Small intestine (tissue), 16 donors: ENCODE measurements at places on chromosomes 16 and 17. TPM values are rescaled to one million over a fixed set of nuclear protein-coding genes. Genes with fewer than 3 reads are reported as not detected.
A peak's percentile ranks its signal among the peaks of the same experiment; 100 is the strongest.

Gene SCGB1C2
- not detected for polyA plus RNA-seq

Gene KRT9
- 0.15 TPM for polyA plus RNA-seq

Gene SUPT4H1
- 70.3 TPM for polyA plus RNA-seq

Gene CFDP1
- 337 TPM for polyA plus RNA-seq

Gene JMJD8
- 23.2 TPM for polyA plus RNA-seq

Gene ZNF19
- 1.3 TPM for polyA plus RNA-seq

DNA sequence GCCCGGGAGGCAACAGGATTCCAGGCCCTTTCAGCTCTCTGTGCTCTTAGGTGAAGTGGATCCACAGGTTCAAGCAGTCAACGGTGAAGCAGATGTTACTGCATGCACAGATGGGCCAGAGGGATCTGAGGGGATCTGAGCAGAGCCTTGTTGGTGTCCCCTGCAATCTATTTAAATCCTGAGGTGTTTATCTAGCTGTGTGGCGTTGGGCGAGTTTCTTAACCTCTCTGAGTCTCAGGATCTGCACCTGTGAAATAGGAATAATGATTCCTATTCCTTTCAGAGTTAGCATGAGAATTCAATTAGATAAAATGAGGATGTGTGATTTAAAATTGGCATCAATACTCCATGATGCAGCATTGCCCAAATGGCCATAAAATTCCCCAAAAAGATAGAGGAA lies 237.3 kb upstream of the CDH5 start:
- no peaks in the 10 kb centered on the region for H3K4me1 ChIP-seq
- no peak overlapping the region for H3K4me3 ChIP-seq
- no peaks in the 10 kb centered on the region for H3K36me3 ChIP-seq
- no peak for DNase-seq
- no peak overlapping the region for H3K27ac ChIP-seq

DNA sequence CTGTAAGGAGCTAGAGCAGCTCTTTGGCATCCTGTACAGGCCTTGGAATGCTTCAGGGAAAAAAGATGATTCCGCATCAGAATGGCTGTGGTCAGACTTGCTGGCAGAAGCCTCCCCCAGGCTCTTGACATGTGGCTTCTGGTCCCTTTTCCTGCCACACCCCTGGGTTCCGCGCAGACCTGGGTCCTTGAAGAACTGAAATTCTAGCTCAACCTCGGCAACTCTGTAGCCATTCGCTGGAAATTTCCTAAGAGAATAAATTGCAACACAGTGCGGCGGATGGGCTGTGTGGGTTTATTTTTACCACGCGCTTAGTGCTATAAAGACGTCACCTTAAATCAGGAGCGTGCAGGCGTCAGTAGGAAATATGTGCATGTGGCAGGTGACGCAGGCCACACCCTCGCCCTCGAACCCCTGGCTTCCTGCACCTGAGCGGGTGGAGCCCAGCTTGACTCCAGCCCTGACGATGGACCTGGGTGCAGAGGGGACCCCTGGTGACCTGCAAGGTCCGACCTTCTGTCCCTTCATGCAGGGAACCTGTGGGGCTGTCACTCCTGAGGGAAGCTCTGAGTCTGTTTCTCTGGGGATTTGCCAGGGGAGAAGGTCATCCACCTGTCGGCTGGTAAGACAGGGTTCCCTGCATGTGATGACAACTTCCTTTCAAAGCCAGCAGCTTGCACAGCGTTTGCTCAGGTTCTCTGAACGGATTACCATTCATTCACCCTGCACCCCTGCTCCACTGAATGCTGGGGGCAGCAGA lies 46.3 kb downstream of the METRNL start:
- peaks cover 7% of the 10 kb centered on the region for H3K27me3 ChIP-seq
- no peak overlapping the region for H3K27ac ChIP-seq
- DNase-seq = peak; percentile 54
- H3K36me3 ChIP-seq = no peaks in the 10 kb centered on the region
- H3K4me3 ChIP-seq = no peak overlapping the region
